Activated naive CD4-positive, alpha-beta T cell treated with anti-CD3 and anti-CD28 coated beads for 36 hours (primary cell): ENCODE measurements at places on chromosomes 1 and 21. TPM values are rescaled to one million over a fixed set of nuclear protein-coding genes. Genes with fewer than 3 reads are reported as not detected.

DNA sequence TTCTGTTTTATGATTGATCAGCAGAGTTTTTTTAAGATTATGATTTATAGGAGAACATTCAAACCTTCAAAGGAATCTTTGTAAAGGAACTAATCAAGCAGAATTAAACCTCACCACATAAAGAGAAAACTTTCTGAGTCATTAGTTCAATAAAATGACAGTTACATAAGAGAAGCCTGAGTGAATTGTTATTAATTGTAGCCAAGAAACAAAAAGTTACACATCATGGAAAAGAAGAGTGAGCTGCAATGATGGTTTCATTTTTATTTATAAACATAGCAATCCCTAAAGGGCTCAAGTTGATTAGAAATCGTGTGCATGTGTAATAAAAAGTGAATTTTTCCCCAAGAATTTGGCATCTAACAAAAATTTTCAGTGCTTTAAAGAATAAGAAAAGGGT is 731.4 kb downstream of the LTN1 start:
- DNase-seq, result no peak
- no peak overlapping the region for H3K4me3 ChIP-seq
- no peaks in the 10 kb centered on the region for H3K36me3 ChIP-seq
- H3K4me1 ChIP-seq, result no peaks in the 10 kb centered on the region
- H3K27ac ChIP-seq, result no peak overlapping the region
- H3K27me3 ChIP-seq, result peaks cover 2% of the 10 kb centered on the region

GRCh38 chr1:116951200-116951935 is 41.7 kb downstream of the PTGFRN start:
- DNase-seq, result no peak
- no peak overlapping the region for H3K27ac ChIP-seq
- H3K4me1 ChIP-seq, result no peaks in the 10 kb centered on the region
- no peak overlapping the region for H3K4me3 ChIP-seq
- peaks cover 17% of the 10 kb centered on the region for H3K36me3 ChIP-seq

GRCh38 chr1:207698822-207699483 is 52.9 kb upstream of the CD46 start:
- H3K4me1 ChIP-seq, result no peaks in the 10 kb centered on the region
- H3K36me3 ChIP-seq, result no peaks in the 10 kb centered on the region
- no peaks in the 10 kb centered on the region for H3K27me3 ChIP-seq
- no peak overlapping the region for H3K27ac ChIP-seq

DNA sequence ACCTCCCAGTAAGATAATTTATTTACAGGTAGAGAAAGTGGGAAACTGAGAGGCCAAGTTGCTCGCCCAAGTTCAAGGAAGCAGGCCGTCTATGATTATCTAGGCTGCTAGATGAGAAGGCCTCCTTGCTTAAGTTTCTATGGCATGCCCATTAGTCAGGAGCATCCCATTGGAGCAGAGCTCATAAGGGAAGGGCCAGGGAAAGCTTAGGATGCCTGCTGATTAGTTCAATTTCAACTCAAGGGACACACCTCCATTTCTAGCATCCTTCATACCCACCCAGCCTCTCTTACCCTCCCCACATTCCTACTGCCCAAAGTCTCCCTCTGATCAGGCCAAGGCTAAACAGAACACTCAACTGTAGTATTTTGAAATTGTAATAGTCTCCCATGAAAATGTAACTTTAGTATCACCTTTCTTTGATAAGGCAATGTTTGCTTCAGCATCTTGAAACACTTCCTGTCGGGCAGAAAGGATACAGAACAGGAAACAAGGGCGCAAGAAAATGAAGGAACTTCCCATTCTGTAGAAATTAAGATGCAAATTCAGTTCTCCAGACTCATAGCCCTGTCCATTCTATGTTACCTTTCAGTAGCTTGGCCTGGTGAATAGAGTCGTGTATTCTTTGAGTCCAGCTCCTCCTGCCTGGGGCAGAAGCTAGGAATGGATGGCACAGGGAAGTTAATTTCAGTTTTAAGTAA is 46.3 kb upstream of the TARBP1 start:
- H3K27me3 ChIP-seq, result no peaks in the 10 kb centered on the region
- H3K27ac ChIP-seq, result no peak overlapping the region
- H3K4me3 ChIP-seq, result no peak overlapping the region
- DNase-seq, result no peak

GRCh38 chr1:6270401-6270800 is 9.5 kb upstream of the GPR153 start:
- H3K4me1 ChIP-seq, result no peaks in the 10 kb centered on the region
- no peak overlapping the region for H3K27ac ChIP-seq
- no peak overlapping the region for H3K4me3 ChIP-seq

DNA sequence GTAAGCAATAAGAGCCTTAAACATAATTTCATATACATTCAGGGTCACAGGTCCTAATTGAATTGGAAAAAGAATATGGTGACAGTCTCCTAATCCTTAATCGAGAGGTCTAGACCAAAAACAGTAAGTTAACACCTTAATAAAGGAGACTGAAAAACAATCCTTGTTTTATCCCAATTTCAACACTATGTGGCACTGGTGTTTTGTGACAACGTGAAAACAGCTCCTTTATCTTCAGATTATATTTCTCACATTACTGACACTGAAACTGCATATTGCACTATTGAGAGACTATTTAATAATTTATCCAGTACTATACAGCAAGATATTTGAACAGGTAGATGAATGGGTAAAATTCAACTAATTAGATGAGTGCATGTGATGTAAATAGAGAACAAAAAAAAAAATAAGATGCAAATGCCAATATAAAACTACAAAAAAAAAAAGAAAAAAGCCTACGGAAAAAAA is 34.1 kb downstream of the TP53BP2 start:
- H3K4me3 ChIP-seq, result no peak overlapping the region
- H3K27me3 ChIP-seq, result no peaks in the 10 kb centered on the region
- H3K27ac ChIP-seq, result no peak overlapping the region
- H3K4me1 ChIP-seq, result peaks cover 32% of the 10 kb centered on the region

DNA sequence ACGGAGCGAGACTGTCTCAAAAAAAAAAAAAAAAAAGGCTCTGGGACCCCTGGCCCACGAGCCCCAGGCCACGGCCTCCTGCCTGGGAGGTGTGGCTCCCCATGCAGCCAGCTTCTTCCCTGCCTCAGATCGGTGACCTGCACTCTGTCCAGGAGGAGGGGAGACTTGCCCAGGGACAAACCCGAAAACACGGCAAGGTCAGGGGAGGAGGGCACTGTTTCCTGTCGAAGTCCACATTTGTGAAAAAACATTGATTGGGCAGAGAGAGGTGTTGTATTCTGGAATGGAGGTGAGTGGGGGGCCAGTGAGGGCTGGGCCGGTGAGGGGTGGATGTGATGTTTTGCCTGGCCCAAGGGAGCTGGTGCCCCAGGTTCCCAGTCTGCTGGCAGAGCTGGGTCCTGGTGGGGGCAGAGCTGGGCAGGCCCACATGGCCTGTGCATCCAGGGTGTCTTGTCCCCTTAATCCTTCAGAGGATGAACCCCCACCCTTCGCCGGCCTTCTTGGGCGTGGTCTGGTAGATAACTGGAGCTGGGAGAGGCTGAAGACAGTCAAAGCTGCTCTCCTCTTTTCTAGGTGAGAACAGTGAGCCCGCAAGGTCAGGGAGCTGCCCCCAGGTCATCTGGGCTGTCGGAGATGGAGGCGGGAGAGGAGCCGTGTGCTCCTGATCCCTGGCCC is 12.4 kb upstream of the FAAP20 start:
- no peaks in the 10 kb centered on the region for H3K27me3 ChIP-seq
- DNase-seq, result no peak
- H3K4me3 ChIP-seq, result no peak overlapping the region
- no peaks in the 10 kb centered on the region for H3K36me3 ChIP-seq

Gene HSPB7
- total RNA-seq, result not detected

- DNase-seq, result no peak
- H3K4me1 ChIP-seq, result no peaks in the 10 kb centered on the region
- H3K4me3 ChIP-seq, result no peak overlapping the region
- H3K36me3 ChIP-seq, result no peaks in the 10 kb centered on the region
- no peak overlapping the region for H3K27ac ChIP-seq
Observed at GRCh38 chr1:68322837-68323687, 90.7 kb upstream of the WLS start.

GRCh38 chr1:24641646-24642151 is 1.4 kb upstream of the SRRM1 start:
- no peaks in the 10 kb centered on the region for H3K27me3 ChIP-seq
- H3K4me1 ChIP-seq, result peaks cover 39% of the 10 kb centered on the region
- H3K27ac ChIP-seq, result peak overlapping the region; percentile 98

- peak overlapping the region; percentile 85 for H3K27ac ChIP-seq
- no peak for DNase-seq
- no peaks in the 10 kb centered on the region for H3K27me3 ChIP-seq
- peaks cover 61% of the 10 kb centered on the region for H3K4me1 ChIP-seq
Observed at GRCh38 chr1:1399872-1400575, 889 bp upstream of the CCNL2 start.

Gene FCRL4
- total RNA-seq, result not detected

- H3K27ac ChIP-seq, result no peak overlapping the region
- DNase-seq, result no peak
- no peaks in the 10 kb centered on the region for H3K27me3 ChIP-seq
Observed at GRCh38 chr1:223678841-223679240, 13.3 kb upstream of the CAPN8 start.

Gene ZNF683
- total RNA-seq, result not detected

DNA sequence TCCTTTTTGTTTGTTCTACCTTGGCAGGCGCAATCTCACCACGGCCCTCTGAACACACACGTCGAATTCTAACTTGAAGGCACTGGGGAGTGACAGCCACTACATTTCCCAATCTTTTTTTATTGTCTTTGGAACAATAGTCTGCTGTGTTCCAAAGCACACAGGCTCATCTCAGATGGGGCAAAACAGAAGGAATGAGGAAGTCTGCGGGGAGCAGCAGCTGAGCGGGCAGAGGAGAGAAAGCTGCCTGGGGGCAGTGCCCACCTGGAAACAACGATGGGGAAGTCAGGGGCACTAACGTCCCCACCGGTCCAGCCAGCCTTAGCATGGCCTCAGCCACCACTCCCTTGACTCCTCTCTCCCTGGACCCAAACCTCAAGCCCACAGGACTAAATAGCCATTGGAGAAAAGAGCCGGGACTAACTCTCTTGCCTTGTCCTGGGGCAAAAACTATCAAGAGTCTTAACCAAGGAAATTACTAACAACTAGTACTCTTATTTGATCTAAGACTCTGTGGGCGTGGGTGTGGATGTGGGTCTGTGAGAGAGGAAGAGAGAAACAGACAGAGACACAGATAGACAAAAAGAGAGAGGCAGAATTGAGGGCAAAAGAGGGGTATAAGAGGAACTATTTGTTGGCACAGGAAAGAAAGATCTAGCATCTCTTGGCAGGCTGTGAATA is 34.2 kb downstream of the SYF2 start:
- no peaks in the 10 kb centered on the region for H3K36me3 ChIP-seq
- H3K27me3 ChIP-seq, result no peaks in the 10 kb centered on the region
- H3K4me3 ChIP-seq, result no peak overlapping the region
- peaks cover 10% of the 10 kb centered on the region for H3K4me1 ChIP-seq

DNA sequence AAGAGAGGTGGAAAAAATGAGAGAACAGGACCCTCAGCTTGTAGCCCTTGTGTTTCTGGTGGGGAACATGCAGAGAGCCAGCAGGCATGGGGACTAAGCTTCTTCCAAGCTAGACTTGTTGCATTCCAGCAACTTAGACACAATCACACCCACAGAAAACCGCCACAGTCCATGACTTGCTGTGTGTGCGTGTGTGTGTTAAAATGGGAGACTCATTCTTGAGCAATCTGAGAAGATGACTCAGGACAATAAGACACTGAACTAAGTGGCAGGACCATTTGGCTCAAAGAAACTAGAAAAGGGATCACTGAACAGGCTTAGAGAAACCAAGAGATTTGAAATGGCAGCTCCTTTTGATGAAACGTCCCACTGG is 78.0 kb downstream of the HLX start:
- H3K36me3 ChIP-seq, result no peaks in the 10 kb centered on the region
- H3K4me3 ChIP-seq, result no peak overlapping the region
- no peak overlapping the region for H3K27ac ChIP-seq
- no peaks in the 10 kb centered on the region for H3K4me1 ChIP-seq

DNA sequence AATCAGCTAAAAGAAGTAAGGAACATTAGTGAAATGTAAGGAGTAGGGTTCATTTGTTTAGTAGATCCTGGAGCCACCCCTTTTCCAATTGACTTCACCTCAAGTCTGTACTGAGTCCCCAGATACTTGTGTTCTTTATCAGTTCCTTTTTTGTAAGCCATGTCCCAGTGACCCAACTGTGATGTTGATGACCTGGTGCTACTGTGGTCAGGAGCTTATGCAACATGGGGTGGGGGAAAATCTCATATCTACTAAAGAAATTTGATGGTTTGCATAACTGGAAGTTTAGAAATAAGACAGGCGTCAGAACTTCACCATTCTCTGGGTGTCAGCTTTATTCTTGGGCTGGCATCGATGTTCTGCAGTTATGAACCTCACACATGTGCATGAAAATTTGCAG is 120.5 kb downstream of the LRRC7 start:
- no peaks in the 10 kb centered on the region for H3K4me1 ChIP-seq
- no peak overlapping the region for H3K4me3 ChIP-seq
- no peak for DNase-seq
- no peak overlapping the region for H3K27ac ChIP-seq
- H3K36me3 ChIP-seq, result no peaks in the 10 kb centered on the region
- H3K27me3 ChIP-seq, result no peaks in the 10 kb centered on the region

DNA sequence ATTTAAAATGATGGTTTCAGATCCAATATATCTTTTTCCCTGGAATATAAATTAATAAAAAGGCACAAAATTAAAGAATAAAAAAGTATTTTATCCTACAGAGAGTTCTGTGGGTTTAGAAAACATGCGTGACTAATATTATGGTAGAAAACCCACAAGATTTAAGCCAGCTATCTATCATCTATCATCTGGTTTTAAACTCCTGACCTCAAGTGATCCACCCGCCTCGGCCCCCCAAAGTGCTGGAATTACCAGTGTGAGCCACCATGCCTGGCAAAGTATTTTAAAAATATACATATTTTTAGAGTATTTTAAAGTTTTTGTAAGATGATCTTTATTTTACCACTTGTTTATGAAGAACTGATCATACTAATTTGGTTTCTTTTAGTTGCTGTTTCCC is 79.5 kb downstream of the NRIP1 start:
- no peaks in the 10 kb centered on the region for H3K27me3 ChIP-seq
- no peak overlapping the region for H3K27ac ChIP-seq
- H3K4me1 ChIP-seq, result peaks cover 24% of the 10 kb centered on the region
- H3K36me3 ChIP-seq, result peaks cover 23% of the 10 kb centered on the region

DNA sequence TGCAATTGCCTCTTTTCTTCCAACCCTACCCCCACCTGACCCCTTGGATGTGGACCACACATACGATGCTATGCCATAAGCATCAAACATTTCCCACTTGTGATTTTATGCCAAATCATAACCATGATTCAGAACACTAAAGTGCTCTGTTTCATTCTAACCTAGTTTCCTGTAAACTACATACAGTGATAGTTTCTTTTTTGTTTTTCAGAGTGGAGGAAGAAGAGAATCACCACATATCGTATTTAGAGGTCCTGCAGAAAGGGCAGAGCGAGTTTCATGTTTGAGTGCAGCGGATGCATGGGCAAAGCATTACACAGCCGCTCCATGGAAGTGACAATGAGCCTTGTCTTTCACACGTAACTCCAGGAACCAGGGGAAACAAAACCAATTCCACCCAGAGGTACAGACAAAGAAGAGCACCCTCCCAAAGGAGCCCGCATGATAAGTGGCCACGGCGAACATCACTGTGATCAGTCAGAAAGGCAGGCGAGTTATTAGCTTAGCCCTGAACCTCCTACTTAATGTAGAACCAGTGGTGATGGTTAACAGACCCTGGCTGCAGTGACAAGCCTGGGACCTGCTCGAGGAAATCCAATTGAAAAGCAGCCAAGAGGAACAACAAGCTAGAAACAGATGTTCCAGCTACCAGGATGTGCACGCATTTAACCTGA is 64.0 kb upstream of the ZNF281 start:
- H3K4me1 ChIP-seq, result peaks cover 35% of the 10 kb centered on the region
- no peak overlapping the region for H3K4me3 ChIP-seq
- H3K27ac ChIP-seq, result peak overlapping the region; percentile 60

Gene C1orf53
- total RNA-seq, result 0.52 TPM

Gene PTPRC
- 714 TPM for total RNA-seq
